Type B pancreatic cell (in vitro differentiated cells): ENCODE measurements at places on chromosomes 6 and 20.

DNA sequence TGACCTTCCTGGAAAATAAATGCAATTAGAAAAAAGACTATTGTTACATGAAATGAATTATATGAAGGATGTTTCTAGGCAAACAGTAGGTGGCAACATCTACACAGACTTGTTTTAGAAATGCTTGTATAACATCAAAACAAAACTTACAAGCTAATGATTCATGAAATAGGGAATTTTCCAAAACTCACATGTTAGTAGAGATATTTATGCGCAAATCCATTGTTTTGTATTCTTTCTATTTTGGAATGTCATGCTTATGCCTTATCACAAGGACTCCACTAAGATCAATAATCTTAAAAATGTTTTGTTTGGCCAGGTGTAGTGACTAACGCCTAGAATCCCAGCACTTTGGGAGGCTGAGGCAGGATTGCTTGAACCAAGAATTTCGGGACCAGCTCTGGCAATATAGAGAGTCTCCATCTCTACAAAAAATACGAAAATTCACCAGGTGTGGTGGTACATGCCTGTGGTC is 32.3 kb upstream of the LGSN start:
- H3K36me3 ChIP-seq, result no peaks in the 10 kb centered on the region
- H3K27me3 ChIP-seq, result no peaks in the 10 kb centered on the region

DNA sequence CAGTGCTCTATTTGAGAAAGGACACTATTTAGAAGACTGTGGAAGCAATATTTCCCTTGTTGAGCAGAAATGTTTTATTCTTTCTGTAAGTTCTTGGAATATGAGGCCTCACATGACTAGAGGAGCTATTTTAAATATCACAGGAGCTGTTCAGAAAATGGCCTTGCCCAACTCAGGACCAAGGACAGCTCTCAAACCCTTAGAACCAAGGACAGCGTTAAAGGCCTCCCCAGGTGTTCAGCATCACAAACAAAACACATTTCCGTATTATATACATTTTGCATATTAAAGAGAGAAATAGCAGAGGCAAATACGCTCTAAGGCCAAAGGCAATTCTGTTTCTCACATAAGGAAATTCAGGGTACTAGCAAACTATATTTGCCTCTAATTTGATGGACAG is 631.4 kb downstream of the CDH26 start:
- H3K4me3 ChIP-seq, result no peak overlapping the region
- no peak for DNase-seq
- H3K27ac ChIP-seq, result no peak overlapping the region
- no peaks in the 10 kb centered on the region for H3K4me1 ChIP-seq
- no peaks in the 10 kb centered on the region for H3K36me3 ChIP-seq

DNA sequence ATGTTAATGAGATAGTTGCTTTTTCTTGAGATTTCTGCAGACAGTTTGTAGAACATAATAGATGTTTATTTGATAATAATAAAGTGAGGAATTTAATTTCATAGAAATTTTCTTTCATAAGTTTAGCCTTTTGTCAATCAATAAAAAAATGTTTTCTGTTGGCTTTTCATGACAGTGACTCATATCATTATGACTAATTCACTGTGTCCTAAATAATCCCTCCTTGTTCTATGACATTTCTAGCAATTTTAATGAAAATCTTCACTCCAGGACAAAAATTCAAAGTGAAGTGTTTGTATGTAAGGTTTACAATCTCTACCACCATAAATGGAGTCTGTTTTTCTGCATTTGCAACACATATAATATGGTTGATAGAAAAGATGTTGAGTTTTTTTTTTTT is 109.9 kb downstream of the UTRN start:
- no peak overlapping the region for H3K27ac ChIP-seq
- H3K4me1 ChIP-seq, result peaks cover 7% of the 10 kb centered on the region
- no peak overlapping the region for H3K4me3 ChIP-seq
- no peak for DNase-seq
- H3K36me3 ChIP-seq, result peaks cover 16% of the 10 kb centered on the region

DNA sequence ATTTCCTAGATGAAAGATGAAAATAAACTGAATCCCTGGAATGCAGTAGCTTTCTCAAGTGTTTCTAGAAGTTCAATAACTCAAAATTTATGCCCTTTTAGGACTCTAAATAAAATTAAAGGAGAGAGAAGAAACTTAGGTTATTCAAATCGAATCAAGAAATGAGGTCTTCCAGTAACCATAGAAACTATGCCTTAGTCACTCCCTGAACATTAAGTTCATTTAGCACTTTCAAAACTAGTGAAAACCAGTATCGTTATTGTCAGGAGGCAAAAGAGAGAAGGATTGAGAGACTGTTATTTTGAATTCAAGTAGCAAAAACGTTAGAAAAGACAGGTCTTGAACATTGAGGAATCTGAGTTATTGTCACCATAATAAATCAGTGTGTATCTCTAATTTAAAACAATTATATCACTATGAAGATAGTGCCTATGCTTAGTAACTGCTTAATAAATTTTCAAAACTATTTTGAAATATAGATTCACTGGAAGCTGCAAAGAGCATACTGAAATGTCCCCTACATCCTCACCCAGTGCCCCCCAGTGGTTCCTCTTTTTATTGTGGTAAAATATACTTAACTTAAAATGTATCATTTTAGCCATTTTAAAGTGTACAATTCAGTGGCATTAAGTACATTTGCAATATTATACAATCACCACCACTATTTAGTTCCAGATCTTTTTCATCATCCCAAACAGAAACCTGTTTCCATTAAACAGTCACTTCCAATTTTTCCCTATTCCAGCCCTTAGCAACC is 4.6 kb downstream of the RPP21 start:
- peaks cover 10% of the 10 kb centered on the region for H3K36me3 ChIP-seq
- no peak overlapping the region for H3K4me3 ChIP-seq
- no peak for DNase-seq
- peaks cover 3% of the 10 kb centered on the region for H3K27me3 ChIP-seq

GRCh38 chr20:58328836-58329235 is 19.3 kb downstream of the RAB22A start:
- peaks cover 8% of the 10 kb centered on the region for H3K4me1 ChIP-seq
- no peaks in the 10 kb centered on the region for H3K27me3 ChIP-seq
- no peak overlapping the region for H3K4me3 ChIP-seq
- H3K27ac ChIP-seq, result peak overlapping the region; percentile 20
- peaks cover 21% of the 10 kb centered on the region for H3K36me3 ChIP-seq

DNA sequence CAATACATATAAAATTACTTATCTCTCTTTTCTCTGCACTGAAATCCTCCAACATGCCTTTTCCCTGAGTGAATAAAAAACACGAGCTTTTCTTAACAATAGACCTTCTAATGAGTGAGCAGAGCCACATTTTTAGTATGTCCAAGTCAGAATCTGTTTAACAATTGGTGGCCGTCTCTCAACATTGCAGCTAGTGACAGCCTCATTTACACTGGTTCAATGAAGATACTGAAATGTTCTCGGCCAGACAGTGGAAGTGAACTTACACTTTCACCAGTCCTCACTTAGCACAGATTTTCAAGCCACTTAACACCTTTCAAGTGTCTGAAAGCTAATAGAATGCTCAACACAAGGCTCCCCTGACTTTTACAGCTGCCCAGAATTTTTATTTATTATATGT is 767.1 kb downstream of the KIF16B start:
- H3K4me1 ChIP-seq, result no peaks in the 10 kb centered on the region
- H3K27me3 ChIP-seq, result no peaks in the 10 kb centered on the region
- peaks cover 4% of the 10 kb centered on the region for H3K36me3 ChIP-seq
- no peak overlapping the region for H3K4me3 ChIP-seq
- H3K27ac ChIP-seq, result no peak overlapping the region

DNA sequence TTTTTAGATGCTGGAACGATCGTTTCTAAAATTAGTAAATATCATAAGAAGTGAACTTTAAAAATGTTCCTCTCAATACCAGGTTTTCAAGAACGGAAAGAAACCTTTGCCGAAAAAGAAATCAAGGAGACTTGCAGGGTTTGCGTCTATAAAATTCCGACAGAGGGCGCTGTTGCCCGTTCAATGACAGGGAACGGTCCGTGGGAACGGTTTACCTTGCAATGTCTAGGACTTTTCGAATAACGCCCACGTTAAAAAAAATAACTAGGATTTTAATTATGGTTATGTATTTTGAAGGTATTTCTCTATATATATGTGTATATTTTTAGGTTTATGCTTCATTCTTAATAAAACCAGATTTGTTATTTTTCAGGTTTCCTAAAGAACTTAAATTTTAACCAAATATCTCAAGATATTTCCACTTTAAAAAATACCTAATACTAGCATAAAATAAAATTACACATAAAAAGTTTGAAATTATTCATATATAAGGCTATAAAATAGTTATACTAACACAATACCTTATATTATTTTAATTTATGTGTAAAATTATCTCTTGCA is 2.5 kb upstream of the TFAP2B start:
- peaks cover 2% of the 10 kb centered on the region for H3K36me3 ChIP-seq
- peaks cover 79% of the 10 kb centered on the region for H3K27me3 ChIP-seq
- H3K27ac ChIP-seq, result peak overlapping the region; percentile 80
- peak overlapping the region; percentile 92 for H3K4me3 ChIP-seq

GRCh38 chr6:125827788-125828320 is 37.1 kb downstream of the NCOA7 start:
- H3K27me3 ChIP-seq, result no peaks in the 10 kb centered on the region
- H3K27ac ChIP-seq, result no peak overlapping the region
- H3K36me3 ChIP-seq, result no peaks in the 10 kb centered on the region
- no peaks in the 10 kb centered on the region for H3K4me1 ChIP-seq
- no peak for DNase-seq

- H3K4me3 ChIP-seq, result no peak overlapping the region
- peaks cover 35% of the 10 kb centered on the region for H3K36me3 ChIP-seq
- peaks cover 23% of the 10 kb centered on the region for H3K4me1 ChIP-seq
- H3K27me3 ChIP-seq, result peaks cover 4% of the 10 kb centered on the region
Measured at GRCh38 chr20:34271956-34272355, 30.7 kb downstream of the ASIP start.

DNA sequence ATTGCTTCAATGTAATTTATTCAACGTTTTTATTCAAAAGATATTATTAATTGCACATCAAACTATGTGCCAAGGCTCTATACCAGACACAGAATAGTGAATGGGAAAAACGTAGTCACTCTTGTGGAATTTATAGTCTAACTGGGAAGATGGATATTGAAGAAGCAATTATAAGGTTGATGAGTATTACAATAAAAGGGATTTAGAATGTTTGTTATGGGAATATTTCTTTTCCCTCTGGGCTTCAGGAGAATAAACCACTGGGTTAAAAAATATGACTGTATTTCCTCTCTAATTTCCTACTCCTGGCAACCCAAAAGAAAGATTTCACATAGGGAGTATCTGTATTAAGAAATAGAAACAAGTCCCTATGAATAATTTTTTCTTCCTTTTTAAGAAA is 25.1 kb upstream of the UTRN start:
- no peak overlapping the region for H3K4me3 ChIP-seq
- peaks cover 12% of the 10 kb centered on the region for H3K4me1 ChIP-seq
- no peak overlapping the region for H3K27ac ChIP-seq
- H3K36me3 ChIP-seq, result no peaks in the 10 kb centered on the region

GRCh38 chr6:24910961-24911725 is 24.6 kb downstream of the RIPOR2 start:
- H3K4me1 ChIP-seq, result peaks cover 37% of the 10 kb centered on the region
- H3K4me3 ChIP-seq, result peak overlapping the region; percentile 87
- H3K27ac ChIP-seq, result no peak overlapping the region
- H3K36me3 ChIP-seq, result no peaks in the 10 kb centered on the region
- DNase-seq, result peak; percentile 75

DNA sequence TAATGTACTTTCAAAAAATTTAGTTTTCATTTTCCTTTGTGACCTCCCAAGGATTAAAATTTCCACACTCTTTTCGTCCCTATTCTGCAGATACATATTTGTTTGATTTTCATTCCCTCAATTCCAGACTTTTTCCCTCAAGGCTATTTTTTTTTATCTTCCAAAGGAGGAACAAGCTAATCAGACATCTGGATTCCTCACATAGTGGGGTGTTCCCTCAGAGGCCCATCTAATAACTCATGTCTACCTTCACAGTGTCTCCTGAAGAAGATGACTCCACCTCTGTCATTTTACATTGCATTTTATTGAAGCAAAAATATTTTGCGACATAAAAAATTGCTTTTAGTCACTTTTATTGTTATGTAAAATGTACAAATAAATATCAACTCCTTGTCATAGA is 122.2 kb downstream of the RFPL4B start:
- H3K4me1 ChIP-seq, result peaks cover 25% of the 10 kb centered on the region
- no peak for DNase-seq
- H3K36me3 ChIP-seq, result no peaks in the 10 kb centered on the region
- no peak overlapping the region for H3K4me3 ChIP-seq
- no peaks in the 10 kb centered on the region for H3K27me3 ChIP-seq

DNA sequence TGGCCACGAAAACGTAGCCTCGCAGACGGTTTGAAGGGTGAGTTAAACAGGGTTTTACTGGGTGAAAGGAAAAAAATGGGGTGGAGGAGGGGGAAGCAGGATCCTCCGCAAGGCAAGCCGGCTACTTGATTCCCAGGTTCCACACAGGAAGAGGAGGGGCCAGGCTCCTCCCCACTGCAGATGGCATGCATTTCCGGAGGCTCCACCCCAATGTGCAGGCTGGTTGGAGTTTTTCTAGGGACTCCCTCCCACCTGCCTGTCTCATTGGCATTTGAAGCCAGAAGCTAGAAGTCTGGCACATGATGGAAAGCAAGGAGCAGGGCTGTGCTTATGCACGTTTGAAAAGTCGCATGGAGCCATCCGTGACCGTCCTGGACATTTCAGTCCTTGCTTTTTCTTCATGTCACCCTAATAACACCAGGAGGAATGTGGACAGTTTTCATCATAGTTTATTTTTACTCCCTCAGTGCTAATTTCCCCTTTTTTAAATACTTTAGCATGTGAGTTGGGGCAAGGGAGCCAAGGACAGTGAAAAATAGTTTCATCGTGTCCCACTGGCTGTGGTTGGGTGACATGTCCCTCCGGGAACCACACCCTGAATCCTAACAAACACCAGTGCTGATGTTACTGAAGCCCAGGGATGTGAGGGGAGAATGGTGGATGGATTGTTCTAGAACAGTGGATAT is 100.1 kb upstream of the INSM1 start:
- no peaks in the 10 kb centered on the region for H3K36me3 ChIP-seq
- no peak overlapping the region for H3K4me3 ChIP-seq
- no peak for DNase-seq
- no peak overlapping the region for H3K27ac ChIP-seq
- H3K27me3 ChIP-seq, result no peaks in the 10 kb centered on the region
- H3K4me1 ChIP-seq, result no peaks in the 10 kb centered on the region
